ENCODE measurements at places on chromosomes 4 and X.

DNA sequence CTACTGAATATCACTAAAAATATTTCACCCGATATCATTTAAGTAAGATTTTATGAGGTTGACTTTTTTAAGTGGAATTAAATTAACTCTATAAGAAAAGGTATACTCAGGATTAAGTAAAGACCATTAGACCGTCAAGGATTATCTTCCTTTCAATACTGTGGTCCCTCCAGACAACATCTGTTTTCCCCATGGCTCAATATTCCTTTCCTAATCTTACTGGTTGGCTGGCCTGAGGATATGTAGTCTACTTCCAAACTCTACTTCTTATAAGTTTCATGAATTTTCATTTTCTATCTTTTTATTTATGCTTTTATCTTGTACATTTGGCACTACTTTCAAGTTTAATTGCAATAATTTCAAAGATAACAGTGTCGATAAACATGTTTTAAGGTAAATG is 725.4 kb downstream of the PCDH7 start:
- no peak for DNase-seq

DNA sequence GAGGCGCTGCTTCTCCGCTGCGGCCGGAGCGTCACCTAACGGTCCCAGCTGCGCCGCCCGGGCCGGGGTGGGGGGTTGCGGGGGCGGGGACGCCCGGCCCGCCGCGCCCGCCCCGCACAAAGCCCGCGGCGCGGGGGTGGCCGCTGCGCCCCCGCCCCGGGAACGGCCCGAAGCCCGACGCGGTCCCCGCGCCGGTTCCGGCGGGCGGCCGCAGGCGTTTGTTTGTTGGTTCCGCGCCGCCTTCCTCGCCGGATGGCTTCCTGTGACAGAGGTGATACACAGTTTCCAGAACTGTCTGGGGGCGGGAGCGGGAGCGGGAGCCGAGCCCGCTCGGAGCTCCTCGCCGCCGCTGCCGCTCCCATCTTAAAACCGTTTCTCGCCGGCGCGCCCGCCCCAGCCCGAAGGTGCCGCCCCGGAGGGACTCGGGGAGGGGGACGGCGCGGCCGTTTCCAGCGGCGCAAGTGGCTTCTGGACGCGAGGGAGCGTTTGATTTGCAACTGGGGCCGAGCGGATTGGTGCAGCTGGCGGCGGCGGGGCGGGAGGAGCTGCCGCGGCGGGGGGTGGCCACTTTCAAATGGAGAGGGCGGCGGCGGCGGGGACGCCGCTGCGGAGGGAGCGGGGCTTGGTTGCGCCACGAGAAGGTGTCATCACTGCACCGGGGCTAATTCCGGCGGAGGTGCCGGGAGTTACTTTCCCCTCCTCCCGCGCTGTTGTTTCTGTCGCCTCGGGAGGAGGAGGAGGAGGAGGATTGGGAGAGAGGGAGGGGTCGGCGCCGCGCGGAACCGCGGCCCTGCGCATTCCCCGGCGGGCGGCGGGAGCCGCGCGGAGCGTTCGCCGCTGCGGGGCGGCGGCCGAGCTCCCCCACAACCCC is 2.3 kb downstream of the JADE1 start:
- peak; percentile 75 for DNase-seq

- no peak for DNase-seq
Observed at GRCh38 chr4:68572653-68573170, 3.4 kb downstream of the UGT2B17 start.

DNA sequence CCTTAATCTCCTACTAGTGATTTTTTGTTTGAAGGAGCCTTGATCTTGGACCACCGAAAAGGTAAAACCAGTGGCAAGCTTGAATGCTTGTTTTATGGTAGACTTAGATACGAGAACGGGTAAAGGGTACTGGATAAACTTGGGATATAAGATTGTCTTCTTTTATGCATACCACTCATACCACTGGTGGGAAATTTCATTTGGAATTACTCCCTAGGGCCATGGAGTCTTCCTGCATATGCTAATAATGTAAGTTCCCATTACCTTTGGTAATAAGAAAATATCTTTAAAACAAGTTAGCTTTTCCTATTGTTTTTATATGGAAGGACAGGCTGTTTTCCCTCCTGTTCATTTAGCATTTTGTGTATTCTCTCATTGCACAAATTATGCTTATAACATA is 11.7 kb downstream of the SMARCAD1 start:
- DNase-seq: no peak

DNA sequence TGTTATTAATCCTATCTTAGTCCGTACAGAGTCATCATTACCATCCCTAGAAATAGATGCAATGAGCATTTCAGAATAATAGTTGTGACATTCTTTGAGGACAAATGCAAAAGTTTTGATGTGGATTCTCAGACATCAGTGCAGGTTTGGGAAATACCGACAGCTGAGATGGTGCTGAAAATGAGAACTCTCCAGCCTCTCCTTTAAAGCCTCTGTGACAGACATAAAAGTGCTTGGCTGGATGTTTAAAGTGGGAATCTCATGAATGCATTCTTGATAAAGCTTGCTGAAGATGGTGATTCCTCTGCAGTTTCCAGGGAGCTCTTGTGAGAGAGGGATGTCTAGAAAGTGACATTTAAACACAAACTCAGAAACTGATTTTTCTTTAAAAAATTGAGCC is 35.0 kb upstream of the SLC7A11 start:
- no peak for DNase-seq

GRCh38 chr4:1309261-1310010 is 19.7 kb downstream of the MAEA start:
- DNase-seq: peak; percentile 66

DNA sequence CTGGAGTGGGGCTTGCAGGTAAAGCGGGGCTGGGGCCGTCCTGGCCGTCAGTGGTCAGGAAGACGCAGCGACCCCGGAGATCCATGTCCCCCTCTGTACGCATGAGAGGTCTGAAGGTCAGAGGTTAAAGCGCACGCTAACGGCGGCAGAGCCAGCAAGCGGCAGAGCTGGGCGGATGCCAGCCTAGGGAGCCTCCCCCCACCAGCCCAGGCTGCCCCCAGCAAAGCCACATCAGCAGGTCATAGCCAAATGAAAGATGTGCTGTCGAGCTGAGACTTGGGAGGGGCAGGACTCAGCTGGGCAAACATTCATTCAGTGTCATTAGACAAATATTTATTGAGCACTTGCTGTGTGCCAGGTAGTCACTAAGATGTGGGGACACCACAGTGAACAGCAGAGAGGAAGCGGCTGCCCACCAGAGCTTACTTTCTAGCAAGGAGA is 593 bp upstream of the JAKMIP1 start:
- no peak for DNase-seq

DNA sequence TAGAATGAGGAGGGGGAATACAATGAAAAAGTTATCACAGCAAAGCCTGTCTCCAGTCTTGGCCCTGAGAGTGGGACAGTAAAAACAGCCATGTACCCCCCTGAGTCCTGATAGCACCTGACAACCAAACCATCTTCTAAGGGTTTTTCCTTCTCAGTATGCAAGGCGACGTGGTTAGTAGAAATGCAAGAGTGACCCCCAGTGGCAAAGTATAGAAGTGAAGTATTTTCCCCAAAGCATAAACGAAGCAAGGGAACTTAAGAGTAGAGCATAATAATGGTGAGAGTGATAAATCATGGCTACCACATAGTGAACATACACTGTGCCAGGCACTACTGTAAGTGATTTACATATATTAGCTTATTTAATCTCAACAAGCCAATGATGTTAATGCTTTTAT is 52.8 kb downstream of the FAM47C start:
- DNase-seq: no peak

- DNase-seq: no peak
Observed at GRCh38 chr4:2794486-2795299, 1.8 kb downstream of the SH3BP2 start.

- no peak for DNase-seq
Observed at GRCh38 chr4:163070023-163070422, 96.7 kb downstream of the NAF1 start.

DNA sequence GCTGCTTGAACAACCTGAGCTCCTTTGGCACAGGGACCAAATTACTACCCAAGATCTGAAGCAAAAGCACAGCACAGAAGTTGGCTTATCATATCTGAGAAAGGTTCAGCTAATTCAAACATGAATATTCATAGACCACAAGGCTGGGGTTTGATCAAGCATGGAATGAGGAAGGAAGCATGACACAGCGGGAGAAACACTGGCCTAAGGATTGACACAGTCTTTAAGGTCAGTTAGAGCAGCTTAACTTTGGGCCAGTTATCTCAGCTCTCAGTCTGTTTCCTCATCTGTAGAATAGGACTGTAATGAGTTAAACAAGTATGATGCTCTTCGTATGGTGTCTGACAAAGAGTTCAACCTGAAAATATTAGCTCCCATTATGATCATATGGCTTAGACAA is 88.5 kb upstream of the CBR4 start:
- DNase-seq: no peak

DNA sequence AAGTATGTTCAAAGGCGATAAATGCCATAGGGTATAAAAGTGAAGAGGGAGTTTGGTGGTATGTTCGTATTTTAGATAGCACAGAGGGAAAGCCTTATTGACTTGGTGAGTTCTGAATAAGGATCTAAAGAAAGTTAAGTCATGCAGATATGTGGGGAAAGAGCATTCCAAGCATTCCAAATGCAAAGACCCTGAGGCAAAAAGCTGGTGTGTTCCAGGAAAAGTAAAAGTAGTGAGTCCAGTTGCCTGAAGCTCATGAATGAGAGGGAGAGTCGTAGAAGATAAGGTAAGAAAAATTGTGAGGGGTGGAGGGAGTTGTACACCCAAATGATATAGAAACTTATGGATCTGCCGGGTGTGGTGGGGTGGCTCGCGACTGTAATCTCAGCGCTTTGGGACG is 426.7 kb downstream of the RPA4 start:
- no peak for DNase-seq

- no peak for DNase-seq
Observed at GRCh38 chrX:150197388-150197787, 165.7 kb upstream of the MAMLD1 start.
